Fibroblast of mammary gland (primary cell): ENCODE measurements at places on chromosomes 12 and 14.
A peak's percentile ranks its signal among the peaks of the same experiment; 100 is the strongest.

DNA sequence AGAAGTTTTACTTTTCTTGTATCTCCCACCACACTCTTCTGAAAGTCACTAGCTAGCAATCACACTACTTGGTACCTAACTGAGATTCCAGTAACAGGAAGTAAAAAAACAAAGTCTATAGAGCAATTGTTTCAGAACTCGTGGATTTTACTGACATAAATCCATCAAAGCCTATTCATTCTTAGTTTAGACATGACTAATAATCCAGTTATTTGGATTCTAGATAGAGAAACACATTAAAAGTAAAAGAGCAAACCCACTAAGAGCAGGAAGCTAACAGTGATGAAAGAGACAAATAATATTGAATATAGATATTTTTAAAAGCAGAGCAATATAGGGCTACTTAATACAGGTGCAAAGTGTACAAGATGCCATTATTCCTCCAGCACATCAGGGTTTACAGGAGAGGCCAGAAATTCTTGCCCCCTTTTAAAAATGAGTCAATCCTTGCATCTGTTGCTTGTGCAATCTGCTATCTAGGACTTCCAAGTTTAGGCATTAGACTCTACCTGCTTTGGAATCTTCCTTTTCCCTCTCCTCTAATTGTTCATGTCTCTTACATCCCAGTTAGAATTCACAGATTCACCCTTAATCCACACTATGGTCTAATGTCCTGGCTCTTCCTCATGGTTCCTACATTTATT, 6.0 kb downstream of the HEATR5A start:
- peak; percentile 40 for DNase-seq

GRCh38 chr14:105419195-105420091, at the start of gene MTA1:
Gene MTA1, plus strand, starts transcription at chr14:105419827. Its CDS starts 209 bp downstream, at chr14:105420036.
- no peak for DNase-seq

DNA sequence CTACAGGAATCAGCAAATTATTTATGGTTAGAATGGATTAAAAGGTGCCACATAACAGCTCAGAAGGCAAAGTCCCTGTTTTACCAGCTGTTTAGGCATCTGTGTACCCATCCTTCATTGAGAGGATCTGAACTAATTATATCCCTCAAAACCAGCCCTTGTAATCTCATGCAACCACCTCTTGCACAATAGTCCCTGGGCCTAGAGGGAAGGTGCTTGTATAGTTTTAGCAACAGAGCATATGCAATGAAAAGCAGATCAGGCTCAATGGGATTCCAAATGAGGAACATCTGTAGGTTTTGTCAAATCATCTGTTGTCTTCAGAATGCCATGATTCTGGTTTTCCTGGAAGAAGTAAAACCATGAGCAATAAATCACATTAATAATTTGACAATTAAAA, 26.0 kb upstream of the GLIPR1L2 start:
- peak; percentile 80 for DNase-seq

DNA sequence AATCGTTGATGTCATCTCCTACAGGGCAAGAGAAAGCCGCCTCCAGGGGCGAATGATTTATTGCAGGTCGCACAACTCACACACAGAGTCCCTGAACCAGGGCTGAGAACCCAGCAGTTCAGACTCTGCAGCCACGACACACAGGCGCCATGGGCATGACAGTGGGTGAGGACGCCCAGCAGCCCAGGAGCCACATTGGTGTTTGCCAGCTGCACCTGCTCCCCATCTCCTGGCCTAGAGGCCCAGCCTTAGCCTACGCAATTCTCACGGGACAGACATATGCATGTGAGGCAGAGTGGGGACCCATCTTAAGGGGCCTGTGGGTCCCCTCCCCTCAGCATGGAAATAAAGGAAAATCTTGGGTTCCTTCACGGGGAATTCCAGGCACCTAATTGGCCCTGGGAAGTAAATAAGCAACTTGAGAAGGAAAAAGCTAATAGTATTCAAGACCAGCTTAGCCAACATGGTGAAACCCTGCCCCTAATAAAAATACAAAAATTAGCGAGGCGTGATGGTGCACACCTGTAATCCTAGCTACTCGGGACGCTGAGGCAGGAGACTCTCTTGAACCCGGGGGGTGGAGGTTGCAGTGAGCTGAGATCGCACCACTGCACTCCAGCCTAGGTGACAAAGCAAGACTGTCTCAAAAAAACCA, 69.3 kb downstream of the RIMBP2 start:
- DNase-seq = no peak

GRCh38 chr12:110669193-110669502, 19.8 kb downstream of the HVCN1 start:
- DNase-seq = no peak

DNA sequence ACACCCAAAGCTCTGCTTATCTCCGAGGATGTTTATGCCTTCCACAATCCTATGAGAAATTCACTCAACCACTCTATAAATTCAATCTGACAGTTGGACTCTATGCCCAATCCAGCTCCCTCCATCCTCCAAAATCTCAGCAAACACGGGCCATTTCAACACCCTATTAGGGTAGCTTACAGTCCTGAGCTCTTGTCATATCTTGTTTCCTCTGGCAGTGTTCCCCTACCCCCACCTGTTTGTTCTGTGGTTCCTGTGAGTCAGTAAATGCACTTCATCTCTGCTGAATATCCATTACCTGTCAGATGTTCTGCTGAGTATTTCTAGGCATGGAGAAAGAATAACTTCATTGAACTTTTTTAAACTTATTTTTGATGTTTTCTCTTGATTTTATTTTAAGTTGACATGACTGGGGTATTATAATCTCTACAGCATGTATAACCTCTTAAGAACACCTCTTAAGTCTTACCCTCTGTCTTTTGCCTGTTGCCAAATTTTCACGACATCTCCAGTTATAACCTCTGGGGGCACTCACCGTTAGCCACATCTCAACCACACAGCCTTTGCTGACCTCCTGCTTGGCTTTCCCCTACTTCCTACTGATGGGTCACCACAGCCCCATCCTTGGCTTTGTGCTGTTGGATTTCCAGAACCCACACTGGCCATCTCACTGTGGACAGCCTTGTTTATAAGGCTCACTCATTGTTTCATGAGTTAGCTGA, 317.0 kb upstream of the TMPO start:
- DNase-seq = no peak

DNA sequence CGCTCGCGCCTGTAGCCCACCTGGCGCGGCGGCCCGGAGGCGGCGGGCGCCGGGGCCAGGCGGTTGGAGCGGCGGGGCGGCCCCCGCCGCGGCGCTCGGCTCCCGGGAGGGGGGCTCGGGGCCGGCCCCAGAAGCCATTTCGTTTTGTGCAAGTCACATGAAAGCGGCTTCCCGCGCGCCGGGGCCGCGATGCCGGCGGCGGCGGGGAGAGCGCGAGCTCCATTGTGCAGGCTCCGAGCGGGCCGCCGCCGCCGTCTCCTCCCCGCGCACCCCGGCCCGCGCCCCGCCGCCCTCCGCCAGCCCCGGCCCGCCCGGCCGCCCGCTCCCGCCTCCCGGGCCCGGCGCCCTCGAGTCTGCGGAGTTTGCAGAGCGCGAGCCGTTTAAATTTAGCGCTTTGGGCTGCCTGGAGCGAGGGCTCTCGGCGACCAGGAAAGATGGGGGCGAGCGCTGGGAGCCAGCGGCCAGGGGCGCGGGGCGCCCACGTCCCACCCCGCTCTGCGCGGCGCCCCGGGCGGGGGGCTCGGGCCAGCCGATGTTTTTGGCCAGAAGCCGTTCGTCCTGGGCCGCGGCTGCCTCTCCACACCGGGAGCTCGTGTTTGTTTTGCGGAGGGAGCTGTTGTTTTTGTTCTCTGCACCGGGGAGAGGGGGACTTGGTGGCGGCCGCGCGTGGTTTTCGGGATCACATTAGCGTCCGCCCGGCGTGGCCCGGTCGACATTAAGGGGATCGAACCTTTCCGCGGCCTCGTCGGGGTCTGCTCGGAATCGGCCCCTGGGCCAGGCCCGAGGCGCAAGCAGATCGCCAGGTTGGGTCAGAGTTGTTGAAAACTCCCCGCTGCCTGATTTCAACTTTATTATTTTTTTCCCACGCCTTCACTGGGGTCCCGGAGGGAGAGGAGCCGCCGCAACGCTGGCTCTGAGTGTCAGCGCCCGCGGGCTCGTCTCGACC, 982 bp downstream of the BCL7A start:
- DNase-seq = no peak

GRCh38 chr12:71371122-71371521, 68.5 kb upstream of the LGR5 start:
- peak; percentile 28 for DNase-seq

GRCh38 chr12:100716945-100717732, 77.4 kb upstream of the ANO4 start:
- peak; percentile 17 for DNase-seq

DNA sequence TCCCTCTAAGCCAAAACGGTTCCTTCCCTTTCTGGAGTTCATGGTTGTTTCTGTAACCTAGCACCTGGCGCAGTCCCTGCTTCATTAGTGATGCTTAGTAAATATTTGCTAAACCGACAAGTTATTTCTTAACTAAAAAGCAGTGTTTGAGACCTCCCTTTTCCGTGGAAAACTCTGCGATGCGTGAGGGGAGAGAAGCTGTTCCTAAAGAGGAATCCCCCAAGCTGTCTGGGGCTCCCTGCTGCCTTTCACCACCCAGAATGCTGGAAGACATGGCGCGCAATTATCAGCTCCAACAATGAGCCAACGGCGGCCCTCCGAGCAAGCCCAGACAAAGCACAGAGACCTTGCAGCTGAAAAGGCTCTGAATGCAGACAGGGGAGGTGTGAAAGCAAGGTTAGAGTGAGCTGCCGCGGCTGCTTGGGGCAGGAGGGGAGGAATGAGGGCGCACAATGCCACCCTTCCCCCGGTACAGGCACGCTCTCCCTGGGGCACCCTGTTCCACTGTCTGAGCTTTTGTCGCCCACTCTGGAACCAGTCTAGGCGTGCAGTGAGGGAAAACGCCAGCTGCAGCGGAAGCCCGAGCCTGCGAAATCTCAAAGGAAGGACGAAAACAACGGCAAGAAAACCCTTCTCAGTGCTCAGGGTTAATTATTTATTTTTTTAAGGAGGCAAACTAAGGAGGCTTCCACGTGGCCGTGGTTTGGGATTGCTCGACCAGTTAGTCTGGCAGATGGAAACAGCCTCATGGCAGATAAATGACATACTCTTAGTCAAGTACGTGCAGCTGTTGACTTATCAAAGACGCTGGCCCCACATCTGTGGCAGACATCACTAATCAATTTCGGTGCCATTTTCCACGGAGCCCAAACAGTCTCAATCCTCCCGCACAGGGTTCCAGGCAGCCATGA, 66.3 kb downstream of the RBM19 start:
- no peak for DNase-seq

- peak; percentile 8 for DNase-seq
These were observed 624.1 kb upstream of the FOXG1 start for GRCh38 chr14:28142400-28143015.

DNA sequence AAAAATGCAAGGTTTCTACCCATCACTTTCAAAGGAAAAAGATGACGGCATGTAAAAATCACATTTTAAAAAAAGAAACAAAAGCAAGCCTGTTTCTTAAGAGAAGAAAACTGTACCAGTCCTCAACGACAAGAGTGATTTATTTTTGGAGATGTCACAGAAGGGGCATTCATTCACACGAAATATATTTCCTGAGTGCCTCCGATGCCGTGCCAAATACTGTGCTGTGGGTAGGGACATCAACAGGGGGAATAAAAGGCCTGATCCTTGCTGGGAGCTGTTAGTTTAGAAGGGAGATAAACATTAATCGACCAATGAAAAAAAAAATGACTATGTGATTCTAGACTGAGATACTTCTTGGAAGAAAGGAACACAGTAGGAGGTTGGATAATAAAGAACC, 297.5 kb upstream of the SOX5 start:
- no peak for DNase-seq

DNA sequence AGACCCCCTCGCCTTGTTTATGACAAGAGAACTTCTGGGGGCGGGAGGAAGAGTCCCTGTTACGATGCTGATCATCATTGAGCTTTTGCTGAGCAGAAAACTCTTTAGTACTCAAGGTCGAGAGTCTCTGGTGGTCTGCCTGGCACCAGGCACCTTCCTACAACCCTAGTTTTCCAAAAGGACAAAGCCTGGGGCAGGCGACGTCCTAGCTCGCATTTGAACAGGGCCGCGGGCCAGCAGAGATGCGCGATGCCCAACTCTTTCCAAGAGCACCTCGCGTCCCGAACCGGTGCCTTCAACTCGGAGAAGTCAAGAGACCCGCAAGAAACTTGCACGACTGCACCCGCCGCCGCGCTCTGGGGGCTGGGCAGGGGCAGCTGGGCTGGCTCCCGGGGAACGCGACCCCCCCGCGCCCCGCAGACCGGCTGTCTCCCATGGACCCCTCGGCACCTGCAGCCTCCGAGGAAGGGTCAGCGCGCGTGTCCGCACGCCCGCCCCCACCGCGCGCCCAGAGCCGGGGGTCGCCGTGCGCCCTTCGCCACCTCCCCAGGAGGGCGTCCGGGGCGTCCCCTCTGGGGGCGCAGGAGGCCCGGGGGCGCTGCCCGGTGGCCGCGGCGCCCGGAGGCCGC, 377 bp upstream of the BCL7A start:
- no peak for DNase-seq

DNA sequence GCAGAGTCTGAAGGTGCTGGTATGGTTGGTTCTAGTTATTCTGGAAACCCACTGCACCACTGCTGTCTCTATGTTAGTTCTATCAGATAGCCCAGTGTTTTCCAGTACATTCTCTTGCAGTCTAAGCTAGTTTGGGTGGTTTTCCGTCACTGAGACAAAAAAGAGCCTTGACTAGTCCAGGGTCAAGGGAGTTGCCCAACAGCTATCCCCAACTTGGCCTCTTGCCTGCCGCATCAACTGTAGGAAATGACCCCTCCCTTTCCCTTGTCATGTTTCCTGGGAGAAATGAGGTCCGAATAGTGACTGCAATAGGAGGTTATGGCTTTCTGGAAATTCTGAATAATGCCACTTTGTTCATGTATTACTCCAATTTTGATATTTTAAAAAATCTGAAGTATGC, 160.4 kb downstream of the EFCAB11 start:
- DNase-seq = no peak

DNA sequence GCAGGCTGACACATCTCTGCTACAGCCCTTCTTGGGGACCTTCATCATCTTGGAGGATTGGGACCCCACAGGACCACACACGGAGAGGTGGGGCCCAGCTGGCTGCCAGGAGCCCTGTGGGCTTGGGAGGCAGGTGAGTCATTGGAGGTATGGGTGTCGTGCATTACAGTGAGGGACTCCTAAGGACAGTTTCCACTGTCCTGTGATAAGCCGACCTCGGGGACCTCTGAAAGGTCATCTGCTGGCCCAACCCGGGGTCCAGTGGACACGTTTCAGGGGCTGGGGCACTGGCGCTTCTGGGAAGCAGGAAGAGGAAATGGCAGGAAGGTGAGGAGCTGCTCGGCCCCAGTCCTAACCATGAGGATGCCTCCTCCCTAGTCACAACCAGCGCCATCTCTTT, 238.0 kb downstream of the BCL11B start:
- no peak for DNase-seq

GRCh38 chr14:92489394-92490238, 24.0 kb upstream of the RIN3 start:
- DNase-seq = no peak

DNA sequence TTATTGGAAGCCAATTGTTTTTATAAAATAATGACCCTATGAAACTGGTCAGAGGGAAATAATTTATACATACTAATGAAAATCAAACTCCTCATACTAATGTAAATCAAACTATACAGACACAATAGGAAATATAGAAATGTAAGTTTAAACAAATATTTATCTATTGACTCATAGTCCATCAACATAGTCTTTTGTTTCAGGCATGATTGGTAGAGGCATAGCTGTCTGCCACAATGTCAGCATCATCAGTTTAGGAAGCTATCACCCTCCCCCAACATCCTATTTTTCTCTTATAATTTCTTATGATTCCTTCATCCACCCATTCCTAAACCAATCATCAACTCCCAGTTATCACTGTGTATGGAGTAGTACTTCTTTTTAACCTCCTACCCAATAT, 117.7 kb downstream of the SLC38A6 start:
- no peak for DNase-seq
